ENCODE measurements at places on chromosomes 2 and 18.
A peak's percentile ranks its signal among the peaks of the same experiment; 100 is the strongest.

GRCh38 chr18:53441761-53442414, 782.6 kb downstream of the MBD2 start:
- DNase-seq: no peak
- H3K4me1 ChIP-seq: no peaks in the 10 kb centered on the region
- H3K27me3 ChIP-seq: no peaks in the 10 kb centered on the region
- no peak overlapping the region for H3K27ac ChIP-seq
- no peaks in the 10 kb centered on the region for H3K36me3 ChIP-seq
- no peak overlapping the region for H3K4me3 ChIP-seq

- no peaks in the 10 kb centered on the region for H3K27me3 ChIP-seq
- no peaks in the 10 kb centered on the region for H3K4me1 ChIP-seq
- no peak overlapping the region for H3K27ac ChIP-seq
- no peak for DNase-seq
- H3K36me3 ChIP-seq: no peaks in the 10 kb centered on the region
Measured at GRCh38 chr2:134108113-134108512, 145.8 kb upstream of the MGAT5 start.

- no peaks in the 10 kb centered on the region for H3K27me3 ChIP-seq
- H3K4me1 ChIP-seq: peaks cover 28% of the 10 kb centered on the region
- H3K27ac ChIP-seq: peak overlapping the region; percentile 0
- no peak overlapping the region for H3K4me3 ChIP-seq
Measured at GRCh38 chr2:7061921-7062320, 144.7 kb downstream of the RNF144A start.

- H3K4me1 ChIP-seq: peaks cover 12% of the 10 kb centered on the region
- H3K4me3 ChIP-seq: peak overlapping the region; percentile 34
- H3K27me3 ChIP-seq: no peaks in the 10 kb centered on the region
Measured at GRCh38 chr2:203909261-203909967, 27.1 kb upstream of the ICOS start.

DNA sequence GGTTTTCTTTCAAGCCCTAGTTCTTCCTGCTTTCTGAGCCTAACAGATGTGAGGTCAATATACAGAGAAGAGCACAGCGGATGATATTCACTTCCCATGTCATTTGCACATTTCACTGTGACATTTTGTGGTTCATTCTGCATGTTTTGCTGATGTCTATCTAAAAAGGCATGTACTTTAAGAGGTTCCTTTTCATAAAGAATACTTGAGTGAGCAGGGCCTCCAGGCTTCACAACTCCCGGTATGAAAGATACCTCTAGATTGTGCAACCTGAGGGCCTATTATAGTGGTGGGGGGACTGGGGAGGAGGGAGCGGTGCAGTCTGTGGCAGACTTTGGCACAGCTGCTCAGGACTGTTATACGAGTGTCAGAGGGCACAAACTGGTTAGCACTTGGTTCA, 54.6 kb downstream of the CPO start:
- no peaks in the 10 kb centered on the region for H3K36me3 ChIP-seq
- DNase-seq: no peak
- H3K27ac ChIP-seq: no peak overlapping the region
- H3K4me1 ChIP-seq: peaks cover 4% of the 10 kb centered on the region

DNA sequence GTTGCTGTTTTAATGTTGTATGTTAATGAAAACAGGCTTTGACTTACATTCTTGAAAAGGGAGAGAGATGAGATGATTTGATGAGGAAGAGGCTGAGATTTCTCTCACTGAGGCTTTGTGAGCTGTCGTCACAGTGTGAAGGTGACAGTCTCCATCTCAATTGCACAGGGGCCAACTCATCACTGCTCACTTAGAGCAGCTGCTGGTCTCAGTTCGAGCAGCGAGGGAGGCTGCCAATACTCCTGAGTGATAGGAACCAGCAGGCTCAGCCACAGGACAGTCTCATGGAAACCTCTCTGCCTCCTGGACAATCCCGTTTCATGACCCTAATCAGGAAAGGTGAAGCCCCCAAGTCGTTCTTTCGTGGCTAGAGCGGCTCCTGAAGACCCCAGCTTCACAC, 170.7 kb upstream of the SOX11 start:
- no peaks in the 10 kb centered on the region for H3K27me3 ChIP-seq
- no peaks in the 10 kb centered on the region for H3K4me1 ChIP-seq
- no peak overlapping the region for H3K4me3 ChIP-seq
- no peak for DNase-seq
- no peaks in the 10 kb centered on the region for H3K36me3 ChIP-seq
- H3K27ac ChIP-seq: no peak overlapping the region

GRCh38 chr2:234672498-234673150, 175.7 kb upstream of the ARL4C start:
- no peaks in the 10 kb centered on the region for H3K36me3 ChIP-seq
- no peak for DNase-seq
- no peak overlapping the region for H3K4me3 ChIP-seq
- H3K27ac ChIP-seq: no peak overlapping the region
